RPMI7951 (cell line): ENCODE measurements at places on chromosomes 3 and 15. TPM values are rescaled to one million over a fixed set of nuclear protein-coding genes. Genes with fewer than 3 reads are reported as not detected.

DNA sequence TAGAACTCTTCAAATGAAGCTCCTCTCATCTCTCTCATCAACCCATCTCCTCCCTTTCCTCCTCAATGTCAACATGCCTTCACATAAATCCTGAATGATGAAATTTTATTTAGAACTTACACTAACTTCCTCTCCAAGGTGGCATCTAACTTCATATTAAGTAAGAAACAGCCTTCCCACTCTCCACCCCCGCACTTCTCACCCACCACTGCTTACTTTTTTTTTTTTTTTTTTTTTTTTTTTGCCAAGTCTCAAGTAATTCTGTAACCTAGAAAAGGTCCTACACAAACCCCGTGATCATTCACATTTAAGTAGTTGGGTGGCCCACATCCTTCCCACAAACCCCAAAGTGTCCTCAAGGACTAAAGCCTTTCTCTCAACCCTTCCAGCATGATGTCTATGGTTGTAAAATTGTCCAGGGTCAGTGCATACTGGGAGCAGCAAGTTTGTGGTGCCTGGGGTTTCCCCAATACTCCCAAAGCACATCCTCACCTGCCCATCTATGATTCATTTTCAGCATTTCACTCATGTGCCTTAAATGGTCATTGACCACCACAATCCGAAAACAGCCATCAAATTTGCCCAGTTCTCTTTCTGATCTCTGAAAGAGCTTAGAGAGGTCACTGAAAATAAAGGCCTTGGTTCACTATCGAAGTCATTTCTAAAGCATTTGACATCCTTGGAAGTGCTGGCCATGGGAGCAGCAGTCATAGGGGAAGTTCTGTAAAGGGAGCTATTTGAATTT, 47.2 kb downstream of the CD86 start:
- DNase-seq: no peak

GRCh38 chr3:193843474-193844301, 250.7 kb downstream of the OPA1 start:
- no peak for DNase-seq

The PTPN9 gene
- 22.4 and 27.8 TPM in 2 replicates for total RNA-seq

DNA sequence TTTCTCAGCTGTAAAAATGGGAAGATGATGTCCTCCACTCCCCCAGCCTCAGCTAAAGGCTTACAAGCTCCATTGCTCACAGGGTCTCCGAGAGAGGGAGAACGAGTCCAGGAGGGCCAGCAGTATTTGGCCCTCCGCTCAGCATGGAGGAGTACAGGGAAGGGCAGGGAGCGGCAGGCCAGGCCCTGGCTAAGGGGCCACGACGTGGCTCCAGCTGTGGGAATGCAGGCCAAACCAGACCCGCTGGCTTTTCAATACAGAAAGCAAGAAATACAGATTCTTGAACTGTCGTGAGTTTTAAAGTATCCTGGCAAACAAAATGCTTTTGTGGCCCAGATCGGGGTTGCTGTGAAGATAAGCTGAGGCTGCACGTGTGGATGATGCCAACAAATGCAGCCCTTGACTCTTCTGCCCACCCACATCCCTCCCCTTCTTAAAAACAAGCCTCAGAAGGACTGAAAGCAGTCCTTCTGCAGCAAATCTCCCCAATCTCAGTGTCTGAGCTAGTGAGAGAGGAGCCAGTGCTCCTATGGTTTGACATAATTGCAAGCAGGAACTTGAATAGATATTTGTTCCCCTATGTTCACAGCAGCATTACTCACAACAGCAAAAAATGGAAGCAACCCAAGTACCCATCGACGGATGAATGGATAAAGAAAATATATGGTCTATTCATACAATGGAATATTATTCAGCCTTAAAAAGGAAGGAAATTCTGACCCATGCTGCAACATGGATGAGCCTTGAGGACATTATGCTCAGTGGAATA, 18.5 kb upstream of the FBLN2 start:
- DNase-seq: no peak

The SLC2A2 gene
- not detected in 2 replicates for total RNA-seq

The DUOXA1 gene
- total RNA-seq: not detected in 2 replicates

DNA sequence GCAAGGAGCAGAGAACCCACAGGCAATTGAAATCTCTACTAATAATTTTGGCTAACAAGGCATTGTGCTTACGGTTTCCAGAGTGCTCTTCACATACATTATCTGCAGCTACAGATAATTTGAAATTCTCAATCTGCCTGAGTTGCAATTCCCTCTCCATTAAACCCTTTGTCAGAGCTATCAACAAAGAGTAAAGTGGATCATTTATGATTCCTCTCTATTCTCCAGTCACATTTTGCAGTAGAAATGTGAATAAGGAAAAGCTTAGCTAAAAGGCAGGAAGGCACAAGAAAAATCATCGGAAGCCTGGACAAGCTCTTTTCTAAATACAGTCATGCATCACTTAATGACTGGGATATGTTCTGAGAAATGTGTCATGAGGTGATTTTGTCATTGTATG, 49.6 kb downstream of the FAM98B start:
- no peak for DNase-seq

DNA sequence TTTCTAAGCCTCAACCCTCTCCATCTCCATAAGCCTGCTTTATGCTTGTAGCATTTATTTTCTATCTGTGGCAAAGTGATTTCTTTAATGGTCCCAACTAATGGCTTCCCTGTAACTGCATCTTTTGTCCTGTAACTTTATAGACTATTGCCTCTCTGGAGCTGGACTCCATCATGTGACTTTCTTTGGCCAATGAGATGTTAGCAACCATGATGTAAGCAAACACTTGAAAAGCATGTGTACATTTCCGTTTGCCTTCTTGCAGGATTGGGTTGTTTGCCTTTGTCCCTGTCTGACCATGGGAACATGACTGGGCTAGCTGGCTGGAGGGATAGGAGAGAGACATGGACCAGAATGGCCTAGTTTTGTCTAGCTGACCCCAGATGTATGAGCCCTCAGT, 106.0 kb upstream of the LRIG1 start:
- DNase-seq: no peak

The PIGBOS1 gene
- total RNA-seq: 25.6 and 30.7 TPM in 2 replicates

DNA sequence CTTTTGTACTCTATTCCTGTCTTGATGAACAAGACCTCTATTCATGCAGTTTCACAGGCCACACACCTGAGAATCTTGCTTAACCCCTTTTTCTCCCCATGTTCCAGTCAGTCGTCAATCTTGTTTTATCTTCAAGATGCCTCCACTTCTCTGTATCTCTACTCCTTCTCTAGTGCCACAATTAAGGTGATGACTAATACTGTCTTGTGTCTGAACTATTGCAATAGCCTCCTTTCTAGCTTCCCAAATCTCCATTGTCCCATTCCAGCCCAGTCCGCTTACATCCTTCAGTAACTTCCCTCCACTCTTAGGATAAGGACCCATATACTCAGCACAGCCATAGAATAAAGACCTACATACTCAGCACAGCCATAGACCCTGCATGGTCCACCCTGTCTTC, 24.7 kb downstream of the CHST14 start:
- DNase-seq: no peak

The ASB14 gene
- total RNA-seq: not detected in 2 replicates

The SELENOT gene
- 129 and 152 TPM in 2 replicates for total RNA-seq

GRCh38 chr15:74196175-74196574, 6.4 kb downstream of the STRA6 start:
- peak; percentile 100 for DNase-seq

- DNase-seq: peak; percentile 69
Observed at GRCh38 chr15:32936283-32936918, 218.6 kb downstream of the GREM1 start.

GRCh38 chr15:66786708-66787488, 84.9 kb downstream of the SMAD6 start:
- DNase-seq: no peak

The SKIC8 gene
- total RNA-seq: 130 and 132 TPM in 2 replicates

DNA sequence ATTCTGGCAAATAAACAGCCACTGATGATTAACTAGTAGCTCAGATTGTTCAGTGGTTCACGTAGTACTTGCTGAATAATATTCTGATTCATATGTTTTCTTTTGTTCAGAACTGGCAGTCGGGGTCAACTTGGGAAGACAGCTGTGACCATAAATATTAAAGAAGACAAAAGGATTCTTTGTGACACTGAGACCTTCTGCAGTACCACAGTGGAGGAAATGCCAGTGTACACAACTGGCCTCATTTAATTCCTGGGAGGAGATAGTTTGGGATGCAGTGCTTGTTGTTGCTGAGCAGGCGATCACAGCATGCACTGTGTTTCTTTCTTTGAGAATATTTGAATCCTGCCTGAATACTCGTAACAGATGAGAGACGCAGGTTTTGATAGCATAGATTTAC, 26.7 kb upstream of the MCF2L2 start:
- peak; percentile 63 for DNase-seq

The IL17RB gene
- not detected in 2 replicates for total RNA-seq

DNA sequence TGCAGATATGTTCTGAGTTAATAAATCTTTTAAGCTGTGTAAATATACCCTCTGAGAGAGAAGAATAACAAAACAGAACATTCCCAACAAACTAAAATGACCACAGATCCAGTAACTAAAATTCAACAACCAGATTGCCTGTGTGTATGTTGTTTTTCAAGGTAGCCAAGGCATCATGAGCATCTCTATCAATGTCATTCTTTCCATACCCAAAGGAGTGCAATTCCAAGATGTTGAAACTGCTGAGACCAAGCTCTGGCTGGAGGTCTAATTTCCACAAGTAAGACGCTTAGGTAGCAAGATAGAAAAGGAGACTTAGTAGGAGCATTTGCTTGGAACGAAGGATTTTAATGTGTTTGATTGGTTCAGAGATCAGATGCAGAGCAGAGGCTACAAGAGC, 276.3 kb downstream of the RBMS3 start:
- no peak for DNase-seq

DNA sequence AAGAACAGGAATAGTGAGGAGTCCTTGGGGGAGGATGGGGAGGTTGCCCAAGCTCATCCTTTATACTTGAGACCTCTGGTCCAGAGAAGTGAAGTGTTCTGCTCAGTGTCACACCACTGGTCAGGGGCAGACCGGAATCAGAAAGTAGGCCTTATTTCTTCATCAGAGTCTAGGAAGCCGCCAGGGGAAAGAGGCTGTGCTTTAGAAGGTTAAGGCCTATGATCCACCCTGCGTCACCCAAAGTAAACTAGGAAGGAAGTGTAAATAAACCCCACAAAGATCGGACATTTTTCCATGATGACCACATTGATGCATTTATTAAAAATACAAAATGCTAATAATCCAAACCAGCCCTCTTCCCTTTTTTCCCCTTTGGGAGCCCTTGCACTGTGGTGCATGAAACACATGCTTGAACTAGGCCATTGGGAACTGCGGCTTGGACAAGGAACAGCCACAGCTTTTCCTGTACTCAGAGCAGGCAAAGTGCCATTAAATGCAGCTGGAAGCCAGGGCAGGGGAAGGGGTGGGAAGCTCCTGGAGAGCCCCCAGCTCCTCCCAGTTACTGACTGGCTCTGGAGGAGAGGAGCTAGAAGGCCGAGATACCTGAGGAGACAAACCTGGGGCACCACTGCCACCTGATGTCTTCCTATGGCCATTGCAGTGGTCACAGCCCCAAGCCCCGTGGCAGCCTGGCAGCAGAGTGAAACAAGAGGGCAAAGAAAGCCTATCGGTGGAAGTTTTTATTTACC, 37.0 kb downstream of the CDC25A start:
- DNase-seq: peak; percentile 73

DNA sequence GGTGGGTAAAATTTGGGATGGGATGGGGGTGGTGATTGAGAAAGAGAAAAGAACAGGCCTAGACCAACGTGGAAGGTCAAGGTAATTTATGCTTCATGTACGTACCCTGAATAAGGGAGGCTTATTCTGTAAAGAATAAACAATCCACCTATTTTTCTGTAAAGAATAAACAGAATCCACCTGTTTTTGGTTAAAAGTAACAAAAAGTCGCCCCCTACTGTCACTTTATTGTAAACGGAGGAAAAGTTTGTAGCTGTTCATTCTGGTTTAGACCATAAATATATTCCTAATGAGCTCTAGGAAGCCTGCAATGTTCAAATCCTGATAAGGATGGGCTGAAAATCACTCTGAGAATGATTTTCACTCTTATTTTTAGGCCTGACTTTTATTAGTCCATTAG, 23.5 kb upstream of the SQOR start:
- peak; percentile 18 for DNase-seq

The SKOR1 gene
- total RNA-seq: not detected in 2 replicates

The SMCO1 gene
- not detected in 2 replicates for total RNA-seq

The ARRDC4 gene
- total RNA-seq: 4.0 and 4.6 TPM in 2 replicates

DNA sequence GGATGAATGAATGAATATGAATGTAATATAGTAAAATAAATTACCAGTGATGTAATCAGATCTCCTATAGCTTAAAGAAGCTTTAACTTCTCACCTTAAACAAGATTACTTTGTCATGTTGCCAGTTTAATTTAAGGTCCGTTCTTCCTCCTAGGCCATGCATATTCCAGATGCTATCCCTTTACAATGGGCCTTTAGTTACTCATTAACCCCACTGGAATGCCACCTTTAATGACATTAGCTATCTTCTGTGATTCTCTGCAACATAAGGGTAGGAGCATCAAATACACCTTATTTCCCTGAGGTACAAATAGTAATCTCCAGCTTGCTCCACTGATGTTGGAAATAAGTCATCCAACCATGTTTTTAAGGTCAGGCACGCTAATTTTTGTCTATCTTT, 63.0 kb upstream of the TIMP4 start:
- DNase-seq: no peak

- DNase-seq: no peak
Observed at GRCh38 chr3:136186344-136186743, 9.8 kb downstream of the MSL2 start.

DNA sequence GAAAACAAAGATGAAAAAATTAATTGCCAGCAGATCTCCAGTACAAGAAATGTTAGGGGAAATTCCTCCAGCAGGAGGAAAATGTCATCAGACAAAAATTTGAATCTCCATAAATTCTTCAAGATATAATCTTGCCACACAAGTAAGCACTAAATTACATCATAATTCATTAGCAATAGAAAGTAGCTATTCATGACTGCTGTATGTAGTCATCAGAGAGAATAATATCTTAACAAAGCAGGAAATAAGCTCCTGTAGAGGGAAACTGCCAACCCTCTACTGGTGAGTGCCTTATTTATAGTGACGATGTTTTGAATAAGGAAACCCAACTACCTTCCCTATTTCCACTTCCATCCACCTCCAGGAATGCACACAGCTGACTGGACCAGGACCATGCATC, 15.8 kb upstream of the SLC27A2 start:
- DNase-seq: peak; percentile 46

GRCh38 chr3:29307295-29307694, 26.4 kb downstream of the RBMS3 start:
- no peak for DNase-seq

DNA sequence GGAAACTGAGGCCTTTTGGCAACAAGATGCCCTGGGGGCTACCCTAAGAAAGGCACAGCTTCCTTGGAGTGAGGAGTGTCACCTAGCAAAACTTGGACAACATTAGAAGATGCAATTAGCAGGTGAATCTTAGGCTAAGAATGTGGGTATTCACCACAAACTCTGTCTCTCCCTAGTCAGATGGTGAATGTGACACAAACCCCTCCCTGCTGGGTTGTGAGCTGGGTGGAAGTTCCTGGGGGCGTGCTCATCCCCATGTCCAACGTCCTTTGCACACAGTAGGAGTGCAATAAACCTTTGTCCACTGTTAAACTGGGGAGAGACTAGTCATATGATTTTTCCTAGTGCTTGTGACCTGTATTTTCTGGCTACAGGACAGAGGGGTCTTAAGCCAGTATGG, 67.1 kb upstream of the SH3GL3 start:
- peak; percentile 56 for DNase-seq

- no peak for DNase-seq
Observed at GRCh38 chr3:184078851-184079250, 18.0 kb upstream of the HTR3E start.
